ENCODE measurements at places on chromosomes 1 and 21.

- DNase-seq, result no peak
Measured at GRCh38 chr1:13577846-13578245, 5.8 kb upstream of the PDPN start.

DNA sequence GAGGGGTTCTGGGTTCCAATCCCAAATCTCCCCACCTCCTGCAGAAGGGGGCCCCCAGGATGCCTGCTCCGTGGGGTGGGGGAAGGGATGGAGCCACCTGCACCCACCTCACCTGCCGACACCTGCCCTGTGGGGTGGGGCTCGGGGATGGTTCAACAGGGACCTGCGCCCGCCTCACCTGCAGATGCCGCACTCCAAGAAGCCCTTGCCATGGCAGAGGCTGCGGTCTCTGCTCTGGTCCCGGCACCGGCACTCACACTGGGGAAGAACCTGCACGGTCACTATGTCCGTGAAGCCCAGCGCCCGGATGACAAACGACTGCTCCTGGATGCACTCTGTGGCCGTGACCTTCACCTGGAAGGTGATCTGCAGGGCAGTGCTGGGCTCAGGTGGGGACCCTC, 18.1 kb upstream of the PTTG1IP start:
- no peak for DNase-seq

- DNase-seq, result no peak
Measured at GRCh38 chr1:223216531-223217205, 73.6 kb upstream of the TLR5 start.

- DNase-seq, result no peak
Measured at GRCh38 chr1:234437423-234438171, 41.4 kb downstream of the TARBP1 start.

GRCh38 chr21:17146426-17146825, 366.4 kb upstream of the CXADR start:
- no peak for DNase-seq

DNA sequence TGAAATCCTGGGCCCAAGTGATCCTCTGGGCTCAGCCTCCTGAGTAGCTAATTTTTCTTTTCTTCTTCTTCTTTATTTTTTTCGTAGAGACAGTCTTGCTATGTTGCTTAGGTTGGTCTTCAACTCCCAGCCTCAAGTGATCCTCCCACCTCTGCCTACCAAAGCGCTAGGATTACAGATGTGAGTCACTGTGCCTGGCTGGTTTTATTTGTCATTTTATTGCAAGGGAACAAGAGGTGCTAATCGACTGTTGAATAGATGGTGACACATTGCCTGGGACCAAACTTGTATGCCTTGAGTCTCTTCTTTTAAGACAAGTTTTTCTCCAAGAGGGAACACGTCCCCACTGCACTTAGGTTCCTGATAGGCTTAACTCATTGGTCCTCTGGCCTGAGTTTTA, 20.0 kb upstream of the KLHDC8A start:
- DNase-seq, result no peak

GRCh38 chr1:163875927-163876320, 554.2 kb downstream of the NUF2 start:
- DNase-seq, result no peak

GRCh38 chr1:7292036-7292681, 478.9 kb upstream of the VAMP3 start:
- no peak for DNase-seq

DNA sequence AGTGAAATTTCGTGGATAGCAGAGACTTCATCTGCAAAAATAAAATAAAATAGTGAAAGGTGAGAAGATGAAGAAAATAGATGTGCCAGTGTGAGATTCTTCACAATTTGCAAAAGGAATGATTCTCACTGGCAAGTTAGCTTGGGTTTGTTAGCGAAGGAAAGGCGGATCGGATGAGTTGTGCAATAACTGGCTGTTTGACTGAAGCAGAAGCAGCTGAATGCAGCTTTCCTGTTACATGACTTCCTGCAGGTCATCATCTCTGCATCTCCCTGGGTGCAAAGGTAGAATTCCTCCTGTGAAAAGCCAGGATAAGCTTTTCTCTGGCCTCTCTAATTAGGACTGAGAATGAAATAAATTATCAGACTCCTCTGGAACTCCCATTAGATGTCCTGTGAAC, 263.1 kb upstream of the CHRM3 start:
- no peak for DNase-seq

DNA sequence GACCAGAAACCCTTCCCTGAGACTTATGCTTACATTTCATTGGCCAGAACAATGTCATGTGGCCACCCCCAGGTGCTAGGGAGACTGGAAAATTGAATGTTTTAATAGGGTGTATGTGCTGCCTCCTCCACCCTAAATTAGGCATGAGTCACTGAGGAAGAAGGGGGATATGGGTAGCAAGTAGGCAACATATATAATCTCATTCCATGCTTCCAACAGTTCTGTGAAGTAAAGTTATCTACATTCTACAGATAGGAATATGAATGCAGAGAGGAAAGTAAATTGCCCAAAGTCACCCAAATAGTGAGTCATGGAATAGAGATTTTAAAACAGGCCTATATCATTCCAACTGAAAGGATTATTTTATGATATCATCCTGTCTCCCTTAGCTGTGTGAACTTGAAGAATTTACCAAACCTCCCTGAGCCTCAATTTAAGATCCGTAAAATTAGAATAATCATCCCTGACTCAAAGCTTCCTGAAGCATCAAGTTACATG, 168.6 kb upstream of the FGGY start:
- no peak for DNase-seq

GRCh38 chr21:35566874-35567273, 493.5 kb downstream of the SETD4 start:
- DNase-seq, result no peak

GRCh38 chr1:185215911-185216310, 58.9 kb downstream of the SWT1 start:
- DNase-seq, result no peak

DNA sequence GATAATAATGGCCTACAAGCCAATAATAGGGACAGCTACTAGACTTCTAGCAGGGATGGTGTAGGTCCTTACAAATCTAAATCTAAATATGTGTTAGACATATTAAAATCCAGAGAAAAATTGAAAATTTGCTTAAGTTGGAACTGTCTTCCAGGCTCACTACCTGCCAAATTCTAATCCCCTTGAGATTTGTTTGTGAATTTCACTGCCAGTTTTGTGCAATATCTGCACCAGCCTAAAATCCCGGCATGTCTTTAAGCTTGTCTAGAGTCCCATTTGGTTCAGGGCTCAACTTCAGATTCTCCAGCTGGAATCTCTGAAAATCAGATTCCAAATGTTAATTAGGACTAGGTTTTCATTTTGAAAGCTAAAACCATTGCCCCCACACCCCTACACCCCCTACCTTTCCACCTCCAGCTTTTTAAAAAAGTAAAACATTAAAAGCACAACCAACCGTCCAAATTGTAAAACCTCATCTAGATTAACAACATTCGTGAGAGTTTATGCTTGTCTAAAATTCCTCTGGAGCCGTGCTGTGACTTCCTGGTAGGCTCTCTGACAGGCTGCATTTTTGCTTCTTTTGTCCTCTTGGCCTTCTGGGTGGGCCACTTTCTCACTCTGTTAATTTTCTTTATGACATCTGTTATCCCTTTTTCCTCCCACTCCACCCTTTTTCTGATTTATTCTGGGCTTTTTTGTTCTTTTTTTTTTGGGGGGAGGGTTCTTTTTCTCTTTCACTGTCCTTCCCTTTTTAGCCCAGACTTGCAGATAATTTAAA, 348.7 kb downstream of the PAPPA2 start:
- DNase-seq, result no peak

DNA sequence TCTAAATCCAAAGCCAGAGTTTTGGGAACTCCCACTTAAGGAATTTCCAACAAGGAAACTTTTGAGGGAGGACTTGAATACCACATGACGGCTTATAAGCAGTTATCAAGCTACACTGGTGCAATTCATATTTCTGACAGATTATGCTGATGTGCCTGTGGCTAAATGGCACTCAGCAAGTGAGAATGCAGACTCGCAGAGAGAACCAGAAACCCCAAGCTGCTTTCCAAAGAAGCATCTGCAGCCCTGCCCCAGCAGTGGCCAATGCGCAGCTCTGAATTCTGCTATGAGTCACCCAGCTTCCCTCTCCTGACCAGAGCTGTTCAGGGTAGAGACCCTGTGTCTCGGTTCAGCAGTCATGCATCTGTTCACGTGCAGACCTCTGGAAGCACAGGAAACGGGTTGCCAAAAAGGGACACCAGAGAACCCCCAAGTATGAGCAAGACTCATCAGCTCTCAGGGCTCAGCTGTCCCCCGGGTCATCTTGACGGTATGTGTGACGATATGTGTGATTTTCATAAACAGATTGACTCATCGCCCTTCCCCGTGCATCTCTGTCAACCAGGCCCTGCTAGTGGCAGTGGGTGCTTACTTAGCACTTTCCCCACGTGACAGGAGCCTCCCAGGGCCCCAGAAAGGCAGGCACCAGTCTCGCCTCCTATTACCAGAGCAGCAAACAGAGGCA, 76.3 kb downstream of the ITPKB start:
- DNase-seq, result peak; percentile 58

GRCh38 chr1:61602663-61603062, 122.3 kb downstream of the TM2D1 start:
- no peak for DNase-seq

GRCh38 chr1:110150330-110151174, at the start of gene SLC6A17:
SLC6A17 (plus strand) TSS chr1:110150494; CDS start chr1:110166930, 16,436 bp downstream.
- DNase-seq, result no peak
